Epithelial cell of prostate (primary cell): ENCODE measurements at places on chromosomes 6 and 20.

DNA sequence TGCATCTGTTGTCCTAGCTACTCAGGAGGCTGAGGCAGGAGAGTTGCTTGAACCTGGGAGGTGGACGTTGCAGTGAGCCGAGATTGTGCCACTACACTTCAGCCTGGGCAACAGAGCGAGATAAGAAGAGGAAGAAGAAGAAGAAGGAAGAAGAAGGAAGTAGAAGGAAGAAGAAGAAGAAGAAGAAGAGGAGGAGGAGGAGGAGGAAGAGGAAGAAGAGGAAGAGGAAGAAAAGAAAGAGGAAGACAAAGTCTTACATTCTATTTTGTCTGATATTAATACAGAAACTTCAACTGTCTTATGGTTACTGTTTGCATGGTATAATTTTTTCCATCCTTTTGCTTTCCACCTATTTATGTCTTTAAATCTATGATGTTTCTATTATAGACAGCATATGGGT, 7.2 kb upstream of the NELFCD start:
- no peak for DNase-seq

DNA sequence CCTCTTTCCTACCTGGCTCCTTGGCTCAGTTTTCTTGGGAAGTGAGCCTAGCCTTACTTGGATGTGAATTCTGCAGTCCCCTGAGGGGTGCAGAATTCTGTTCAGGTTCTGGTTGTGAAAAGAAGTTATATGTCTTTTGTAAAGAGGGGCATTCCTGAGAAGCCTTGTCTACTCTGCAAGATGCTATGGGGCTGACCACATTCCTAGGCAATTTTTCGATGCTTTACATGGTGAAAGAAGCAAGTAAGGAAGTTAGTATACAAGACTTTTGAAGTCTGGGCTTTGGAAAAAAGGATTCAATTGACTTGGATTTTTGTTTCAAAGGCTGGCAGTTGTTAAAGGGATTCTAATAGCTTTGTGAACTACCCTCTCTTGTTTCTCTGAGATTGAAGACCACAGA, 167.9 kb upstream of the STMND1 start:
- no peak for DNase-seq

- no peak for DNase-seq
These were observed at the start of gene HLA-DQA1 for GRCh38 chr6:32637219-32637880. Gene HLA-DQA1, plus strand, starts transcription at chr6:32637406. Its CDS starts 53 bp downstream, at chr6:32637459.

GRCh38 chr20:46013829-46014516, 5.3 kb downstream of the MMP9 start:
- DNase-seq: no peak

GRCh38 chr20:52777171-52777570, 195.0 kb upstream of the TSHZ2 start:
- no peak for DNase-seq

GRCh38 chr6:132910759-132911158, 96.4 kb downstream of the RPS12 start:
- no peak for DNase-seq

GRCh38 chr6:12311106-12311505, 20.9 kb downstream of the EDN1 start:
- no peak for DNase-seq
